NCI-H1694 treated with DMSO at 0.1 percent for 48 hours (cell line): ENCODE measurements at places on chromosomes 16 and 17.

- DNase-seq = no peak
Observed at GRCh38 chr17:17922070-17922614, 50.1 kb downstream of the TOM1L2 start.

- no peak for DNase-seq
Observed at GRCh38 chr17:19302791-19303331, 59.7 kb downstream of the B9D1 start.

- no peak for DNase-seq
Observed at GRCh38 chr16:84266451-84266850, 26.6 kb upstream of the KCNG4 start.

DNA sequence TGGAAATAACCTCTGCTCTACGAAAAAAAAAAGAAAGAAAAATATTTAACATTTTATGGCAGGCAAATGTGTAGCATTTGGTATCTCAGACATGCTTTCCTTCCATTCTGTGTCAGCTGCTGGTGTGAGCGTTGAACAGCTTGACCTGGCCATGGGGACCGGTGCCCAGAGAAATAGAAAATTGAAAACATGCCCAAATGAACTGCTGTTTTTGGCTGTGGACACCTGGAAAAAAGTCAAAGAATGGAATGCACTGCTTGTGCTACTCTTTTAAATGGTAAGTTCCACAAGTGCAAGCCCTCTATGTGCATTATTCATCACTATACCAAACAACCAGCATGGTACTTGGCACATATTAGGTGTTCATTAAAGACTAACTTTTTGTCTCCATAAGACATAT lies 127.2 kb downstream of the CDH8 start:
- DNase-seq = no peak

DNA sequence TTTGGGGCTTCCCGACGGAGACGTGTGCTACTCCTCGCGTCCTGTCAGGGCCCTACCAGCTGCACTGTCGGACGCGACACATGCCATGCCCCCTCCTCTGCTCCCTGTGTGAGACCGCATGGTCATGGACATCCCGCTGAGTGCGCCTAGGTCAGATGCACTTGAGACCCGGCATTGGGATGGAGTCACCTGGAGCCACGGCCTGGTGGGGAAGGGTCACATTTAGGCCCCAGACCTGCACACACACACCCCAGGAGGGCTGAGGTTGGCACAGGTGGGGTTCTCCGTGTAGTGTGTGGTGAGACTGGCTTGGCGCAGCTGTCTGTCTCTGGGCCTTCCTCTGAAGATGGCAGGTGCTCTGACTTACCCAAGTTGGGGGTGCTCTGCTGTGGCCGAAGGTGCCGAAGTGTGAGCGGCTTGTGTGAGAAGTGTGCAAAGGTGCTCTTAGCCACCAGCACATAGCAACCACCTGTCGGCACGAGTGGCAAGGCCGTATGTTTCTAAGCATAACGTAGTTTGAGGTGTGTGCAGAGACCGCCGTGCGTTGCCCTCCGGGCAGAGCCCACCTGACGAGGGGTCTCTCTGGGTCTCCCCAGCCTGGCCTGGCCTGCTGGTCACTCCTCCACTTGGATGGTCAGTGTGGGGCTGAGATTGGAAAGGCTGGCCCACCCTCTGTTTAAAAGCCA lies 108.6 kb downstream of the BANP start:
- DNase-seq = no peak

DNA sequence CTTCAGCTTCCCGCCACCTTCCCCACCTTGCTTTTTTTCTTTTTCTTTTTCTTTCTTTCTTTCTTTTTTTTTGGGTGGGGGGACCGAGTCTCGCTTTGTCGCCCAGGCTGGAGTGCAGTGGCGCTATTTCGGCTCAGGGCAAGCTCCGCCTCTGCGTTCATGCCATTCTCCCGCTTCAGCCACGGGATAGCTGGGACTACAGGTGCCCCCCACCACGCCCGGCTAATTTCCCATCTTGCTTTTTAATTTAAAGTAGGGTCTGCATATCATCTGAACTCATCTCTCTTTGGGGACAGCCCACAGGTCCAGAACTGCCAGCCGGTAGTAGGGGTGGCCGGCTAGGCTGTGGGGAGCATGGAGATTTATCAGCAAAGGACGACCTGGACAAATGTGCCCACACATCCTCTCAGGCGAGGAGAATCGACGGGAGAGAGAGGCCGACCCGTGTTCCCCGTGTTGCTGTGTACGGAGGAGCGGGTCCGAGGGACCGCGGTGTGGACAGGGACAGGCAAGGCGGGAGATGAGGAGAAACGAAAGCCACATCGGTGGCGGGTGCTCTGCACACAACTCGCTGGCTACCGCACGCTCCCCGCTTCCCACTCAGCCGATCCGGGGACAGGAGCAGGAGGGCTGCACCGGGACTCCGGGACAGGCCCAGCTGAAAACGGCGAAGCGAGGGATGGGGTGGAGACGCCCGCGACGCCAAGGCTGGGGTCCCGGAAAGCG lies 2.4 kb downstream of the MT1M start:
- no peak for DNase-seq
